ENCODE measurements at places on chromosomes 4 and X.

DNA sequence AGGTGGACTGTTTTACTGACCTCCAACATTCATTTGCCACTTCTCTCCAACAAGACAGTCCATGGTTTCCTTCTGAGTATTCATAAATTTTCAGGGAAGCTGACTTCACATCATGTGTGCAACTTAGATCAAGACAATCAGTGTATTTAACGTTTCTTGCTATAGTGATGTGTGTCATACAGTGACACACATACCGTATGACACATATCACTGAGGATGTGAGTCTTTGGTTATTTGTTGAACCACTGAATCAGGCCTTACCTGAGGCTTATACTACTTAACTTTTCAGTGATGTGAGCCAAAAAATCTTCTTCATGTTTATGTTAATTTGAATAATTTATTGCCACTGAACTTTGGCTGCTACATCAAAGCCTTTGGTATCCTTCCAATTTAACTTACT is 166.8 kb downstream of the BMPR1B start:
- DNase-seq, result no peak

DNA sequence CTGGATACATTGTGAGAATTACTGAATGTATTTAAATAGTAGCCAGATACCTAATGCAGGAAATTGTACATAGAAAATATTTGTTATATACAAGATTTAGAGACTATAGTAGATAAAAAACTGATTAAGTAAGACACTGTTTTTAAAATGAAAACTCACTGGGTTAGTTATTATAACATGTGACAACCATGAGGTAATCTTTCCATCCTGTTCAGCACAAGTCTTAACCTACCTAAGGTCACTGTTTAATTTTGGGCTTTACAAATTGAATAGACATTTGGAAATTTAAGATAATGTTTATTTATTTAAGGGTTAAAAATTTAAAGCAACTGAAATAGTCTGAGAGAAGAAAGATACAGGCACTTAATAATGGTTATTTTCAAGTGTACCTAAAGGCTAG is 102.1 kb downstream of the STIM2 start:
- no peak for DNase-seq

GRCh38 chrX:70026851-70027200 is 22.9 kb downstream of the AWAT2 start:
- DNase-seq, result no peak

- DNase-seq, result peak; percentile 14
Measured at GRCh38 chr4:175470131-175470530, 341.9 kb downstream of the GPM6A start.

DNA sequence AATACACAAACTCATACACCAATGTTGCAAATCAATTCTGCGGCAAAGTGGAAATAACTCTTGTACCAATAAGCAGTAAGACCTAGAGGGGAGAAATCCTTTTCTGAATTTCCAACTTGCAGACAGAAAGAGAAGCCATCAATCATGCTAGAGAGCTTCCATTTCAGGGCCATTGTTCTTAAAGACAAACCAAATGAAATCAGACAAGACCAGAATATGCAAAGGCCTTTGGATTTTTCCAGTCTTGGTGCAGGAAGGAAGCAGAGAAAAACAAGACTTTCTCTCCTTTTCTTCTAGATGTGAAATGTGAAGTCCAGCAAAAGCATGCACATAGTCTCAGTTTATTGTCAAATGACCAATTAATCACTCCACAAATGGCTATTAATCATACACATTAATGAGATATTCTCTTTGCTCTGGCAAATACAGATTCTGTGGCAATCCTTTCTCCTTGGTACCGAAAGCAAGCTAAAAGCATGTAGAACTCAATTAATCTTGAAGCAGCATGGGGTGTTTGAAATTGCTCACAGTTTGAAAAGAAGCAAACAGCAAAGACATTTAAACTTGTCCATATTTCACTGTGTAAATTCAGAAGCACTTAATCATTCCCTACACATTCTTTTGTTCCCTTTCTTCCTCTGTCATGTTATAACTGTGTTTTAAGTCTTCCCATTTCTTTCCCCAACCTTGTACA is 466.1 kb downstream of the GPAT3 start:
- no peak for DNase-seq
